ENCODE measurements at places on chromosomes 2 and 18.
A peak's percentile ranks its signal among the peaks of the same experiment; 100 is the strongest.

DNA sequence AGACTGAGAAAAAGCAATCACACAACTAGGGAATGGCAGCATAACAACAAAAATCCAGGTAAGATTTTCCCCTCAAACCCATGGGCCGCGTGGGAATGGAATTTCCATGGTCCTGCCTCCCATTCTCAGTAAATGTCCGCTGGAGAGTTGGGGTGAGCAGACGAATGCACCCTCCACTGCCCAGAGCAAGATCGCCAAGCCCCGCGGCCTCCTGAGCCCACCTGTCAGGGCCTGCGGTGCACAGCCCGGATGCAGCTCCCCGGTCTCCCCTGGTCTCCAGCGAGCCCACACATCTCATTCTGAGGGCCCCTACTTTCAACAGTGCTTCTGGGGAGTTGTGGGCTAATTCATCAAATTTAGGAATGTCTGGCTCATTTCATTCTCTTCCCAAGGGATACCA, 327.4 kb upstream of the HS6ST1 start:
- DNase-seq = no peak

DNA sequence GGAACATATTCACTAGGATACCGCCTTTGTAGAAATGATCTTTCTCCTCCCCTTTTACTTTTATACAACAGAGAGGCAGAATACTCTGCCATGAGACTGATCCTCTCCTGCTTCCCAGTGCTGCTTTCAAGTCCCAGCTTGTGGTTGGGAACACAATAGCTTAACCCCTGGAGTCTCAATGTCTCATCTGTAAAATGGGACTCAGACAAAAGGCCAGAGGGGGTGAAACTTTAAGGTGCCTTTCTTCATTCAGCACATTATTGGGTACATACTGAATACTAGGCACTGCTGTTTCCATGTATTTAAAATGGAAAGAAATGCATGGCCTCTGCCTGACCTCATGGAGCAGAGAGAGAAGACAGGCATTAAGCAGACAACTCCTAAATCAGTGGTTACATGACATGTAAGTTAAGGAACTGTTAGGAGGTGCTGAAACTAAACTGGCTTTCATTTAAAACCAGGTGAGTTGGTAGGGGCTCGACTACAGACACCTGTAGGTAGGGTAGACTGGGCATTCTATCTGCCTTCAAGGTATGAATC, 53.8 kb downstream of the MAP4K4 start:
- DNase-seq = no peak

DNA sequence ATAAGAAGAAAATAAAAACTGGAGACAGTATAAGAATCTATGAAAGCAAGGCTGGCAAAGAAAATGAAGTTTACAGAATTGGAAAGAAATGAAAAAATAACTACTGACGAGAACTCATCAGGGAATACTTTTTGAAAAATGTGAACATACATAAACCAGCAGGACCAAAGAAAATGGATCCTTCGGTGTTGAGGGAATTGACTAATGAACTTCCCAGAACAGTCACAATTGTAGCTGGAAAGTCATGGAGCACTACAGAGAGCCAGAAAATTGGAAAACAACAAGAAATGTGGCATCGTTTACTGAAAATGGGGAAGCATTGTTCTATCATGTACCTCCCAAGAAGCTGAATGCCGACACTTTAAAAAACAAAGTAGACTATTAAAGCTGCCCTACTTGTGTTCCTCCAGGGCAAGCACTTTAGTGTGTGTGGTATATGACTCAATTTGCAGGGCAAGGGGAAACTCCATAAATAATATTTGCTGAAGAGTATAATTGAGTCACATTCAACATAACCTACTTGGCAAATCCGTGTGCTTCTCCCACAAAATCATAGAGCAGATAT, 1221.6 kb upstream of the NRXN1 start:
- DNase-seq = no peak

- DNase-seq = no peak
Observed at GRCh38 chr2:74577448-74577847, 22.9 kb downstream of the DOK1 start.

DNA sequence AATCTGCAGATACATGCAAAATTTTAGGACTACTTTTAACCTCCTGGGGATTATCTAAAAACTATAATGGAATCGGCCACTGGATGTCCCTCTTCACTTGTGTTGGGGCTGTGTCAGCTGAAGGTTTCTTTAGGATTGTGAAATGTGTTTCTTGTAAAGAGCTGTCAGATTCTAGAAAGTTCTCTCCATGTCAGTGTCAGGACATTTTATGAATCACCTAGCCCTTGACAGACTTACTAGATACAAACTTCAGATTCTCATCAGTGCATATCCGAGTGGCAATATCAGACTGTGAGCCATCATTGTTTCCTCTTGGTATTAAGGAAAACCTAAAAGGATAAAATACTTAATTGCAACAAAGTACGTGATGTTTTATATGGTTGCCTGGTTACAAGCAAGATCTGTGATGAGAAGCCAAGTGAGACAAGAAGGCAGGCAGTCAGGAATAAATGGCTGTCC, 107.3 kb downstream of the CPS1 start:
- DNase-seq = no peak

DNA sequence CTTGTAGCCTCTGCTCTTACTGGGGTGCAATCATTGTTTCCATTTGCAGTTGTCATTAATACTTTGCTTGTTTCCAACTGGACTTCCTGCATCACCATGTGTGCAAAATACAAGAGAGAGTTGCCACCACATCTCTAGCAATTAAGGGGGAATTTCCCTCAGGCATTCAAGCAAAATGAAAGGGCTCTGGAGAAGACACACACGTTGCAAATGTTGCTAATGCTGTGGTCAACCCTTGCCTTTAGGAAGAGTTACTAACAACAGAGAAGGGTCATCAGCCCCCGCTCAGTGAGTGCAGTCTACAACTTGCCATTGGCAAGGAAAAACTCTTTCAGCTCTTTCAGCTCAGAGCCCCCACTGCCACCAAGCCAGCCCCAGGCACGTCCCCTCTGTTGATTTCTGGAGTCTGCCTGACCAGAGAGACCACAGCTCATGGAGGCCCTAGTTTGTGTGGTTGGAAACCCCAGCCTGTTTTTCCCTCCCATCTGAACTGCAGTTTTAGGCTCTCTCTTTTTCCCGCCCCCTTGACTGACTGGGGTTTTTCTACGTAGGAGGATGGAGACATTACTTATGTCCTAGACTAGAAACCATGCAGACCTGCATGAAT, 25.9 kb upstream of the GPR45 start:
- DNase-seq = no peak

DNA sequence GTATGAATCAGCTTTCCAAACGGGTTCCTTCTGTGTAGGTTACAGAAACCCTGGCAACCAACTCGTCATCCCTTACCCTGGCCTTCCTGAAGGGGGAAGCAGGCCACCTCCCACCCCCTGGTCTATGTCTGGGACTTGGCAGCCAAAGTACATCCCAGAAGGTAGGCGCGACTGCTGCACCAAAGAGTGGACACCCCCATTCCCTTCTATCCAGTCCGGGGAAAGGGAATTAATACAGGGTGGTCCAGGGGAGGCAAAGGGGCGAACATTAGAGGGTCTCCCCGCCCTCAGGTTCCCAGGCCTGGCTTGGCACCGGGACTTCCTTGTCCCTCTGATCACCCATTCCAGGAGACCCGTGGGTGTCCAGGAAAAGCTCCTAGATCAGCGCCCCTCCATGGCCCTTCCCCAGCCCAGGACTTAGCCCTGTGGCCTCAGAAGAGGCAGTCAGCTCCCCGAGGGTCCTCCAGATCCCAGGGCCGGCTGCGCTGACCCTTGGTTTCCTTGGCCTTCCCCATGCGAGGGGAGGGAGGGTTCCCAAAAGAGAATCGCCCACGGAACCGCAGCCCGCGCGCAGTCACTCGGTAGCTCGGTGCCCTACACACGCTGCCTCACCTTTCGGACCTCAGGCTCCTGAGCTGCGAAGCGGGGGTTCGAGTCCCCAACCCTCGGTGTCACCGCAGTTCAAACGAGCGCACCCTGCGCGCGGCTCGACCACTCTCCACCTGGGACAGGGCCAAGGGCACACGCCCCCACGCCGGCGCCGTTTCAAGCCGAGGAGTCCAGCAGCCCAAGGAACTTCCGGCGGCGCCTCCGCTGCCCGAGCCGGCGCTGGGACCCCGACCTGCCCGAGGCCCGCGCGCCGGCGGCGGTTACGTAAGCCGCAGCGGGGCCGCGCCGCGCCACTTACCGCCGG, at the start of gene PER2:
Gene PER2, minus strand, starts transcription at position 874 of the 913 bp plus-strand sequence. CDS start 10,674 bp downstream, outside the sequence.
- DNase-seq = peak; percentile 30

GRCh38 chr2:64101141-64101591, 43.1 kb downstream of the PELI1 start:
- no peak for DNase-seq

- no peak for DNase-seq
Observed at GRCh38 chr2:98912221-98912851, 23.7 kb downstream of the CRACDL start.

DNA sequence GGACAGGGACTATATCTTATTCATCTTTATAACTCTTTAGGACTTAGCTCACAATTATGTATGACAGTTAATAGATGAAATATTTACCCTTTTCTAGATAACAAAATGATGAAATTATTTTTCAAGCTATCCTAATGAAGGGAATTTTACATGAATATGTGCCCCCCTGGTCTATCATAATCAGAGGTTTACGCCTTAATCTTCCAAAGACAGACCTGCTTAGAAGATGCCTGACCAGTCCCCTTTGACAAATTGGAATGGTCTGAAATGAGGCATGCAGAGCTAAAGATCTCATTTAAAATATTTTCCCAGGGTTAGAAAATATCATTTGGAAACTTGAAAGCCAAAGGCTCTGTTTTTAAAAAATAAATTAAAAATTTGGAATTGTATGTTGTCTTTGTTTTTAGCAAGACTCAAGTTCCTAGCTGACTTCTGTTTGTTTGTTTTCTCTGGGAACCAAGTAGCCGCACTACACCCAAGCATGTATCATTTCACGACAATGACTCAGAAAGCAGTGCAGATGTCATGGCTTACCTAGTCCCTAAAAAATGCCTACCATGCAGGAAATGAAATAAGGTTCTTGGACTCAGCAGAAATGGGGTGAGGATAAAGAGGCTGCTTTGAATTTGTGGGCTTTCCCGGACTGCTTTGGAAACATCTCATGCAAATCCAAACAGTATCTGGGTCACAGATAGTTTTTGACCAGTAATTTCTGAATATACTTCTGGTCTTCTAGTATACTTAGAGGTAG, 162.1 kb downstream of the ZEB2 start:
- no peak for DNase-seq

DNA sequence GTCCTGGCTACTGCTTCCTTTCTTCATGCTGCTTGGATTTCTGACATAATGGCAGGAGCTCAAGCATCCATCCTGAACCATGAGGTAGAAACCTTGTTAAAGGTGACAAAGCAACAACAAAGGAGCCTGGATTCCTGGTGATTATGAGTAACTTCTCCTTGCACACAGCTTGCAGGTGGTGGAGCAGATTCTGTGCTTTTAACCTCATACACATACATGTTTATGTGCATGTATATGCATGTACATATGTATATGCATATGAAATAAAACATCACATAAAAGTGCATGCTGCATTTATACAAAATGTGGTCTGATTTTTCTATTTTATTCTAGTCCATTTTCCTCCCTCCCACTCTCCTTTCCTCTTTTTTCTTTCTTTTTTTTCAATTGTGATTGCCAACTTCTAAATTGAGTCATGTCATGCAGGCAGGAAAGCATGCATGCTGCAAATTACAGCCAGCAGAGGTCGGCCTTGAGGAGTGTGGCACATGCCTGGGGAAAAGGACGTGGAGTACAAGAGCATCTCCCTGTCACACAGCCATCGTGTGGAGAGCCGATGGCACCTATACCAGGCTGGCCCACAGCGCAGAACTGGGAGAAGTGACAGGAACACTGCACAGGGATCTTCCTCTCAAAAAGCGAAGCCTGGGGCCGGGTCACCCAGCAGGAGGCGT, 17.9 kb downstream of the LCT start:
- DNase-seq = peak; percentile 38

DNA sequence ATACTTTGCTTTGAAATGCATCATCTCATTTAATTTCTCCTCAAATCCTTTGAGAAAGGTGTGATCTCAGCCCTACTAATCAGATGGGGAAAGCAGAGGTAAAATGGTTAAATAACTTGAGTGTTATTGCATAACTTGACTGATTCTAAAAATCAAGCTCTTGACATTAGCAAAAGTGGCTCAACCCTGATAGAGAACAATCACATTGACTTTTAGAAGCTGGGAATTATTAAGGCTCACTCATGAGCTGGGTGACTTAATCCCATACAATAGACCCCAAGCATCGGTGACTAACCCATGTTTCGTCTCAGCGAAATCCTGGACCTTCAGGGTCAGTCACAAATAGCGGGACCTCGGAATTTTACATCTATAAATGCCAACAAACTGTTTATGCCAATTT, 378.9 kb downstream of the NBAS start:
- no peak for DNase-seq

- DNase-seq = no peak
Observed at GRCh38 chr18:26729449-26729848, 136.1 kb downstream of the AQP4 start.

DNA sequence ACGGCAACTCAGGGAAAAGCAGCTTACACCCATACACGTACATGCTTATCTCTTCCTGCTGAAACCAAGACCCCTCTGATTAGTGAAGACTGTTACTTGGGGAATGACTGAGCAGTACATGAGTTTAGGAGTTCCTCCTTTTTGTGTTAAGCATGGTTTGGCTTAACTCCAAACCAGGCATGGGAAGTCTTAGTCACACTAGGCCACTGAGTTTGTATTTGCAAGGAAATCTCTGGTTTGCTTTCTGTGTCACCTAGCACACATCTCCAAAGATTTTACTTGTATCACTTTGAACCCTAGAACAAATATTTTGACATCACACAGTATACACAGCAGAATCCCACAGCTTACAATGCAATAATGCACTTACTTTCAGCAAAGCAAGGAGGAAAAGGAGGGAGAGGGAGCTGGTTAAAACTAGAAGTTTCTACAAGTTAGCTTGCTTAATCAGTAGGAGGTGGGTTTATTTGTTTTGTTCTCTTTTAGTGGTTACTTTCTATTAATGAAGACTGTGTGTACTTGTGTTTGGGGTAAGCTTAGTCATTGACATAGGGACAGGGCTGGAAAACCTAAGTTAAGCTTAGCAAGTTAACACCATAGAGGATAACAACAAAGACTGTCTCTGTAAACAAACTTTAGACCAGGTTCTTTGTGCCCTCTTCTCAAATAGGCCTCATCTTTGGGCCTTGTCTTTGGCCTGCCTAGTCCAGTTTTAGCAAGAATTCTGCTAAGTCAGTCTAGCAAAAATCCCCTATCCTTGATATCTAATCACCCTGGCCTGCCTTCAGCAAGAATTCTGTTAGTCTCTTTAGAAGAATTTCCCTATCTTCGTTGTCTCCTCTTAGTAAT, 219.4 kb downstream of the MREG start:
- DNase-seq = peak; percentile 30

DNA sequence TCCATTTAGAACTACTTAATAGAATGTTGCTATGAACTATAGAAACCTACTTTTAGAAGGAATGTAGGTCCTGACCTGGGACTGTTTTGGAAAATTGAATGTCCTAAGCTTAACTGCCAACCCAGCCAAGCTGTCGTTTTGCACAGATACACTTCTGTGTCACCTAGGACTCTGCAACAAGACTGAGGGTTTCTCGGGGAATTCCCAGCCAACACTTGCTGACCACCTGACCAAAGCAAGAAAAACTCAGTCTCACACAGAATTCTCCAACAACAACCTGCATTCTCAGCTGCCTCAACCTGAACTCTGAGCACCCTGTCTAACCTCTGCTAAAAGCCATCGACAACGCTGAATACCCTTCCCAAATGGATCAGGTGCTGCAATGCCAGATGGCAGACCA, 128.2 kb downstream of the SS18 start:
- no peak for DNase-seq

GRCh38 chr2:107592280-107592624, 234.4 kb upstream of the RGPD4 start:
- no peak for DNase-seq
